ENCODE measurements at places on chromosomes 5 and 9. TPM values are rescaled to one million over a fixed set of nuclear protein-coding genes. Genes with fewer than 3 reads are reported as not detected.

DNA sequence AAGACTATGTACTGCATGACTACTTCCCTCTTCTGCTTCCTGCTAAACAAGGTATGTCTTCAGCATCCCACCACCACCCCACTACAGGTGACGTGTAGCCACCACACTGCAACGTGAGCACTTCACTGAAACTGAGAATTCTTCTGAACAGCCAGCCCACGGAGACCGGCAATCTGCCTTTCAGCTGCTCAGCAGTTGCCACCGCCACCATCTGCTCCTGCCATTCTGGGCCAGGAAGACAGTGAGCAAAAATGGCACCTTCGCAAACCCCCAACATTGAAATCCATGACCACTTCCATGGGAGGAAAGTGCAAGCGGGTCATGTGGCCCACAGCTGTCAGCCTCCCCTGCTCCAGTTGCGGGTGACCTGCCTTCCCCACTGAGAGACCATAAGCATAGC lies 443.4 kb upstream of the ST8SIA4 start:
- no peaks in the 10 kb centered on the region for H3K36me3 ChIP-seq
- no peak overlapping the region for H3K4me3 ChIP-seq
- no peaks in the 10 kb centered on the region for H3K27me3 ChIP-seq
- no peaks in the 10 kb centered on the region for H3K4me1 ChIP-seq
- DNase-seq = no peak

TMEM215 gene
- 0.66 TPM for total RNA-seq

GRCh38 chr5:170633235-170634081 lies 129.6 kb downstream of the KCNIP1 start:
- peaks cover 45% of the 10 kb centered on the region for H3K4me1 ChIP-seq
- H3K27me3 ChIP-seq = peaks cover 4% of the 10 kb centered on the region
- H3K4me3 ChIP-seq = peak overlapping the region; percentile 26
- no peaks in the 10 kb centered on the region for H3K36me3 ChIP-seq
- peak overlapping the region; percentile 96 for H3K27ac ChIP-seq

DNA sequence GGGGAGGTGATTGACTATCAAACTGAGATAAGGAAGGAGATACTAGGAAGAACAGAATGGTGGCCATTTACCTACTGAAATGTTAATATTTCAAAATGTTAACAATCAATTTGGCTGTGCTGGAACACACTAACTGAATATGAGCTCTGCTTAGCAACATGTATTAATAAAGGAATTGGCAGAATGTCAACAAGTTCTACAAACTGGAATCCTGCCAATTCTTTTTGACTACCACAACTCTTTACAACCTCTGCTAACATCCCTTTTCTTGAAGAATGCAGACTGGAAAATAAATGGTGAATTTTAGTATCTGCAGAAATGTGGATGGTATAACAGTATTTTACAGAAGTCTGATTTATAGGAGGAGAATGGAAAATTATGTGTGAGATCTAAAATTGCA lies 446.4 kb downstream of the ISL1 start:
- no peaks in the 10 kb centered on the region for H3K4me1 ChIP-seq
- peak; percentile 30 for DNase-seq
- H3K27ac ChIP-seq = no peak overlapping the region
- H3K4me3 ChIP-seq = no peak overlapping the region

- no peak overlapping the region for H3K27ac ChIP-seq
- DNase-seq = no peak
- peaks cover 3% of the 10 kb centered on the region for H3K4me1 ChIP-seq
- H3K4me3 ChIP-seq = no peak overlapping the region
Observed at GRCh38 chr5:122880749-122881148, 35.3 kb downstream of the SNX24 start.

DBH gene
- total RNA-seq = not detected

PTPRD gene
- total RNA-seq = 67.2 TPM

- no peaks in the 10 kb centered on the region for H3K36me3 ChIP-seq
- no peak overlapping the region for H3K4me3 ChIP-seq
- peaks cover 18% of the 10 kb centered on the region for H3K4me1 ChIP-seq
- peak; percentile 48 for DNase-seq
- H3K27ac ChIP-seq = no peak overlapping the region
Observed at GRCh38 chr5:35198075-35198474, 32.2 kb downstream of the PRLR start.

DNA sequence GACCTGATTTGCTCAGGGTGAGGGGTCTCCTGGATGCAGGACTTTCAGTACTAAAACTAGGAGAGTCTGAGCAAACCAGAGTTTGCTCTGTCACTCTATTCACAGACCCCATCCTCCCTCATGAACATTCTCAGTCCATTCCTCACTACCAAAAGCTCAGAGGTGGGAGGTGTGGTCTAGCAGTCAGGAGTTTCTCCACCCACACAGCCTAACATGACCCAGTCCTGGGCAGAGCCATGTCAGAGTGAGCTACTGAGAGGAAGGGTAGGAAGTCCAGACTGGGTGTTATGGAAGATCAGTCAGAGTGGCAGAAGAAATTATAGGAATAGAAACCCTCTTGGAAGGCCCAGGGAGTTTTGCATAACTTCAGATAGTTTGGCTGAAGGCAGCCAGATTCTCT lies 113.3 kb upstream of the GRAMD2B start:
- no peak overlapping the region for H3K27ac ChIP-seq
- no peak overlapping the region for H3K4me3 ChIP-seq
- DNase-seq = no peak
- H3K4me1 ChIP-seq = no peaks in the 10 kb centered on the region
- H3K36me3 ChIP-seq = no peaks in the 10 kb centered on the region
- no peaks in the 10 kb centered on the region for H3K27me3 ChIP-seq

- no peak for DNase-seq
- H3K4me1 ChIP-seq = peaks cover 14% of the 10 kb centered on the region
- H3K4me3 ChIP-seq = no peak overlapping the region
- H3K27ac ChIP-seq = no peak overlapping the region
- H3K36me3 ChIP-seq = peaks cover 4% of the 10 kb centered on the region
- no peaks in the 10 kb centered on the region for H3K27me3 ChIP-seq
Observed at GRCh38 chr5:139299486-139299885, 5.9 kb downstream of the MATR3 start.

CLIC3 gene
- 0.27 TPM for total RNA-seq

OLFM1 gene
- total RNA-seq = 3.2 TPM

DNA sequence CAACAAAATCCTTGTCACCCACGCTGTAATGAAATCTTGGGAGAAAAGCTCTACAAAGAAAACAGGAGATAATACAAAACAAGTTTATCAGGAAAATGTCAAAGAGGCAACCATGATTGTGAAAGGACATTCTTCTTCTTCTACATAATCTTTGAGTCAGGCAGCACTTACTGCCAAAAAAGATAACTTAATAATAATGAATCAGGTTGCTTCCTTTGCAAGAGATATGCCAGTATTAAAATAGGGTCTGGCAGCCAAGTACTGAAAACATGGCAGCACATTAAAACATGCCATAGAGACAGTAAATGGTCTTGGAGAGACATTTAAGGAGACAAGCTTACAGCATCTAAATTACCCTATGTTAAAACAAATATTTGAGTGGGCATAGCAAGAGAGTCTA lies 1573.4 kb downstream of the EFNA5 start:
- no peak for DNase-seq
- no peaks in the 10 kb centered on the region for H3K36me3 ChIP-seq
- H3K27ac ChIP-seq = no peak overlapping the region

DNA sequence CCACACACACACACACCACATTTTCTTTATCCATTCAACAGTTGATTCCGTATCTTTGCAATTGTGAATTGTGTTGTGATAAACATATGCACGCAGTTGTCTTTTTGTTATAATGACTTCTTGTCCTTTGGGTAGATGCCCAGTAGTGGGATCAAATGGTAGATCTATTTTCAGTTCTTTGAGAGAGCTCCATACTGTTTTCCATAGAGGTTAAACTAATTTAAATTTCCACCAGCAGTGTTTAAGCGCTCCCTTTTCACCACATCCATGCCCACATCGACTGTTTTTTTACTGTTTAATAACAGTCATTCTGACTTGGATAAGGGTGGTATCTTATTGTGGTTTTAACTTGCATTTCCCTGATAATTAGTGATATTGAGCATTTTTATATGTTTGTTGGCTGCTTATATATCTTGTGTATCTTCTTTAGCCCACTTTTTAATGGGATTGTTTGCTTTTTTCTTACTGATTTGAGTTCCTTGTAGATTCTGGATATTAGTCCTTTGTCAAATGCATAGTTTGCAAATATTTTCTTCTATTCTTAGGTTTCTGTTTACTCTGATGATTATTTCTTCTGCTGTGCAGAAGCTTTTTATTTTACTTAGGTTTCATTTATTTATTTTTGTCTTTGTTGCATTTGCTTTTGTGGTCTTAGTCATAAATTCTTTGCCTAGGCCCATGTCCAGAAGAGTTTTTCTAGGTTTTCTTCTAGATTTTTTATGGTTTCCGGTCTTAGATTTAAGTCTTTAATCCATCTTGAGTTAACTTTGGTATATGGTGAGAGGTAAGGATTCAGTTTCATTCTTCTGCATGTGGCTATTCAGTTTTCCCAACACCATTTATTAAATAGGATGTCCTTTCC lies 82.4 kb downstream of the SH3RF2 start:
- no peak overlapping the region for H3K27ac ChIP-seq
- H3K36me3 ChIP-seq = no peaks in the 10 kb centered on the region
- DNase-seq = peak; percentile 13
- no peak overlapping the region for H3K4me3 ChIP-seq

- H3K4me1 ChIP-seq = peaks cover 12% of the 10 kb centered on the region
- peak; percentile 79 for DNase-seq
- H3K27me3 ChIP-seq = no peaks in the 10 kb centered on the region
- H3K4me3 ChIP-seq = no peak overlapping the region
- no peak overlapping the region for H3K27ac ChIP-seq
Observed at GRCh38 chr9:128286440-128286839, 10.4 kb downstream of the SWI5 start.

- no peak for DNase-seq
- H3K36me3 ChIP-seq = peaks cover 30% of the 10 kb centered on the region
- no peak overlapping the region for H3K27ac ChIP-seq
- H3K4me1 ChIP-seq = peaks cover 5% of the 10 kb centered on the region
- no peak overlapping the region for H3K4me3 ChIP-seq
- no peaks in the 10 kb centered on the region for H3K27me3 ChIP-seq
Observed at GRCh38 chr5:80156156-80156555, 99.7 kb downstream of the SERINC5 start.

DNA sequence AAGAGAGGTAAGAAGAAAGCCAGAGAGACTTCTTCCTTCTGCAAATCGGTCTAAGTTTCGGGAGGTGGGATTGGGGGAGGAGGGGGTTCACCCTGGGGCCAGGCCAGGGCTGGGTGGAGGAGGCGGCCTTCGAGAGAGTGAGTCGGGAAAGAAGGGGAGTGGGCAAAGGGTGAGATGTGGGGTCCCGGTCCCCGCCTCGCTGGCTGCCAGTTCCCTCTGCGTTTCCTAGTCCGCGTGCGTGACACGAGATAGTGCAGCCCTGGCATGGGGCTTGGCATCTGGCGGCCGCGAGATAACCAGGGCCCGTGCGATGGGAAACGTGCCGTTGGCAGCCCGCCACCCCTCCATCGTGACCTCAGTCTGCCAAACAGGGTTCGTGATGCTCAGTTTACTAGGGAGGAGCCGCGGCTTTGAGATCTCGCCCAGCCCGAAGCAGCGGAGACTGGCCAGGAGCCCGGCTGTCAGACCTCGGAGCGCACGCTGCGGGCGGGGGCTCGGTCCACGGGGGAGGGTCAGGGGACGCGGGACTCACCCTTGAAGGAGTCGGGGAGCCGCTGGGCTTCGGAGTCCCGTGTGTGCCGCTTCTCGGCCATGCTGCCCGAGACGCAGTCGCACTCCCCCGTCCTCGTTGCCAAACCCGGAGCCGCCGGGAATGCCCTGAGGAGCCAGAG lies at the start of gene STOM:
TSS of gene STOM (minus strand) at position 656 of the 671 bp plus-strand sequence. CDS start at position 593, 63 bp downstream.
- peak; percentile 92 for DNase-seq
- H3K27me3 ChIP-seq = no peaks in the 10 kb centered on the region
- H3K27ac ChIP-seq = peak within 1 kb of the TSS; percentile 95
- H3K4me3 ChIP-seq = peak within 1 kb of the TSS; percentile 81
- peaks cover 18% of the 10 kb centered on the region for H3K4me1 ChIP-seq
- no peaks in the 10 kb centered on the region for H3K36me3 ChIP-seq

- DNase-seq = peak; percentile 33
- H3K4me1 ChIP-seq = no peaks in the 10 kb centered on the region
- no peak overlapping the region for H3K27ac ChIP-seq
- H3K4me3 ChIP-seq = no peak overlapping the region
- H3K27me3 ChIP-seq = no peaks in the 10 kb centered on the region
- no peaks in the 10 kb centered on the region for H3K36me3 ChIP-seq
Observed at GRCh38 chr5:61467766-61468482, 135.9 kb downstream of the ZSWIM6 start.

PAEP gene
- total RNA-seq = not detected

DNA sequence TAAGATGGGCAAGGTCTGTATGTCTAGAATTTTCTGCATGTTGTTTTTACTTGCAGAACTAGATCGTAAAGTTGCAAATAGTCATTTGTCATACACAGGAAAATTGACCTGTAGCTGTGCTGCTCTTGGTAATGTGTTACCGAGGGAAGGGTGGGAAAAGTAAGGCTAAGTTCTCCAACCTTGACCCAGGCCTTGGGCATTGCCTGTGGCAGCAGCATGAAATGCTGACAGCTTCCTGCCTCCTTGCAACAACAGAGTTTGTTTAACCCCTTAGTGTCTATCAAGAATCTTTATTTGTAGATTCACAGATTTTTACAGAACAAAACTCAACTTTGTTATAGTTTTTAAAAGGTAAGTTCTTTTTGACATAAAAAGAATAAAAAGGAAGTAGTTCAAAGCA lies 48.3 kb downstream of the ERCC6L2 start:
- H3K36me3 ChIP-seq = peaks cover 10% of the 10 kb centered on the region
- H3K27me3 ChIP-seq = no peaks in the 10 kb centered on the region
- no peak for DNase-seq

TXNDC8 gene
- not detected for total RNA-seq

NEURL1B gene
- 27.3 TPM for total RNA-seq

DNA sequence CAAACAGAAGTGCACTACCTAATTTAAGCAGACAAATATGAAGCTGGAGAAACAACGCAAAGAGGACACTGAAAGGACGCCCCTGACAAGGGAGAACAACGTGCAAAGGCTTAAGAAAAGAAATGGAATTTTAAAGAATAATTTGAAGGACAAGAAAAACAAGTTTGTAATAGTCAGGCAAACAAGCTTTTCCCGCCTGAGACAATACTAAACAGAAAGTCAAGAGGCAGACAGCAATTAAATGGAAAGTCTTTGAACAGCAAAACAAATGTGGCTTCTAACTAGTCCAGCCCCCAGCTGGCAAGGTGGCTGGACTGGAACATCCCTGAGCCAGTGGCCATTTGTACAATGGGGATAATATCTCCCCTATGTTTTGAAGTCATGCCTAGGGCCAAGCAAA lies 63.3 kb downstream of the SIL1 start:
- no peaks in the 10 kb centered on the region for H3K27me3 ChIP-seq
- peaks cover 46% of the 10 kb centered on the region for H3K4me1 ChIP-seq
- no peak overlapping the region for H3K4me3 ChIP-seq
- no peak overlapping the region for H3K27ac ChIP-seq
- H3K36me3 ChIP-seq = no peaks in the 10 kb centered on the region

DNA sequence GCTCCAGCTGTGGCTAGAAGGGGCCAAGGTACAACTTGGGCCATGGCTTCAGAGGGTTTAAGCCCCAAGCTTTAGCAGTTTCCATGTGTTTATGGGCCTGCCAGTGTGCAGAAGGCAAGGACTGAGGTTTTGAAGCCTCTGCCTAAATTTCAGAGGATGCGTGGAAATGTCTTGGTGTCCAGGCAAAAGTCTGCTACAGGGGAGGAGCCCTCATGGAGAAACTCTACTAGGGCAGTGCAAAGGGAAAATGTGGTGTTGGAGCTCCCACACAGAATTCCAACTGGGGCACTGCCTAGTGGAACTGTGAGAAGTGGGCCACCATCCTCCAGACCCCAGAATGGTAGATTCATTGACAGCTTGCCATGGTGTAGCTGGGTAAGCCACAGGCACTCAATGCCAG lies 527.2 kb upstream of the RORB start:
- H3K27ac ChIP-seq = no peak overlapping the region
- no peak for DNase-seq
- no peaks in the 10 kb centered on the region for H3K36me3 ChIP-seq
- H3K4me3 ChIP-seq = no peak overlapping the region

C1QTNF2 gene
- 26.8 TPM for total RNA-seq

All from muscle of leg (tissue), 16 donors.